ENCODE measurements at places on chromosomes 16 and 17.

DNA sequence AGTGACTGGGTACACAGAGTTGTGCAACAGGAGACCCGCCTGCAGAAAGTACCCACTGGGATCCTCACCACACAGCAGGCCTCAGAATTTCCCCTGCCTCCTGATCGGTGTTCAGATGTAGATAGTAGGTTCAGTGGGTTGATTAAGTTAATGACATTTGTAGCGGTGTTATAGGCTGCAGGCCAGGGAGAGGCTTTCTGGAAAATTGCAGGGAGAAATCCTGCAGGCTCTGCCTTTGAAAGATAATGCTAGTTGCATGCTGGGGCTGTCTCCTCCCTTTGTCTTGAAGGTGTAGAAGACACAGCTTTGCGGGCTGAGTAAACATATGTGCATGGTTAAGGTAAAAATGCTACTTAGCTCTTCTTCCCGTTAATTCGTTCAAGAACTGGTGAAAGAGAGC, 406.3 kb upstream of the RBFOX1 start:
- no peak overlapping the region for H3K4me3 ChIP-seq
- no peak for DNase-seq
- no peaks in the 10 kb centered on the region for H3K27me3 ChIP-seq

GRCh38 chr16:88785106-88785924, at the start of gene PIEZO1:
TSS of gene PIEZO1 (minus strand) at chr16:88785220. CDS start at chr16:88784964, 256 bp downstream.
- no peaks in the 10 kb centered on the region for H3K36me3 ChIP-seq
- peaks cover 47% of the 10 kb centered on the region for H3K4me1 ChIP-seq
- peak within 1 kb of the TSS; percentile 84 for H3K4me3 ChIP-seq

DNA sequence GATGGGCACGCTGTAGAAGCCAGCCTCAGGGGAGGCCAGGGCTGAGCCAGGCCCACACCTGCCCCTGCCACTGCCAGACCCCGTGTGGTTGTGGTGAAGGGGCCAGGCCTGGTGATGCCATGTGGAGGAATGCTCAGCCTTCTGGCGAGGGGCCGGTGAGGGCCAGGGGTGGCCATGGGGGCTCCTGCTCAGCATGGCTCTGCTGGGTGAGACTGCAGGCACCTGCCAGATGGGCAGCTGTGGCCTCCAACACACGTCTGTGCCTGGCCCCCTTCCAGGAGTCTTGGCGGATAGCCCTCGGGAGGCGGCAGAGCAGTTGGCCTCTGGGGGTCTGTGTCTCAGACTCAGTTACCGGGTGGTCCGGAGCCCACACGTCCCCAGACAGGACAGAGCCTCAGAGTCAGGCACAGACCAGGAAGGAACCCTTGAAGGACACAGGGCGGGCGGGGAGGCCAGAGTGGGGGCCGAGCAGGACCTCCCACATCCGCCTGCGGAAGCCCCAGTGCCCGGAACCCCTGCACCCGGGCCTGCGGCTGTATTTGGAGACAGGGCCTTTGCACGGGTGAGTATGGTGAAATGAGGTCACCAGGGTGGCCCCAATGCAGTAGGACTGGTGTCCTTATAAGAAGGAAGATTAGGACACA, 22.5 kb upstream of the CHMP6 start:
- peaks cover 5% of the 10 kb centered on the region for H3K36me3 ChIP-seq
- no peak overlapping the region for H3K4me3 ChIP-seq
- no peak overlapping the region for H3K27ac ChIP-seq
- H3K27me3 ChIP-seq = peaks cover 3% of the 10 kb centered on the region

- peak overlapping the region; percentile 89 for H3K27ac ChIP-seq
- H3K27me3 ChIP-seq = no peaks in the 10 kb centered on the region
- peaks cover 60% of the 10 kb centered on the region for H3K4me1 ChIP-seq
Observed at GRCh38 chr16:66563574-66564334, 2.5 kb upstream of the CMTM1 start.

- H3K27me3 ChIP-seq = no peaks in the 10 kb centered on the region
- no peaks in the 10 kb centered on the region for H3K4me1 ChIP-seq
- peak overlapping the region; percentile 69 for H3K27ac ChIP-seq
- H3K4me3 ChIP-seq = no peak overlapping the region
Observed at GRCh38 chr17:76040376-76040775, 13.3 kb upstream of the EVPL start.

DNA sequence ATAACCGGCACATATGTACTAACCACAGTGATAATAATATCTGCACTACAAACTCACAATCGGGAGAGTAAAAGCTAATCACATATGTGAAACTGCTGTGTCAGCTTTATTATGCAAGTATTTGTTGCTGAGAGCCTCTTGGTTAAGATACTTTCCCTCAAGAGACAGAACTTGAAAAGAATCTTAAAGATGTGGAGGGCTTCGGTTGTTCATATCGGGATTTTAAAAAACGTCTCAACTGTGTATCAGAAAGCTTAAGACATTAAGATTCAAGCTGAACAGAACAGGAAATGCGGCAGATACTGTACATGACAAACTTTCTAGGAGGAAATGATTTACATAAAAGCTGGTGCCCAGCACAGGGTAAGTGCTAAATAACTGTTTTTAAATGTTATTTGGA, 27.5 kb upstream of the HLF start:
- H3K36me3 ChIP-seq = no peaks in the 10 kb centered on the region
- H3K27ac ChIP-seq = peak overlapping the region; percentile 90
- H3K4me3 ChIP-seq = peak overlapping the region; percentile 95
- DNase-seq = peak; percentile 6

- H3K27me3 ChIP-seq = peaks cover 6% of the 10 kb centered on the region
- no peaks in the 10 kb centered on the region for H3K36me3 ChIP-seq
- H3K4me3 ChIP-seq = no peak overlapping the region
- no peak for DNase-seq
- no peak overlapping the region for H3K27ac ChIP-seq
Observed at GRCh38 chr16:66326991-66327513, 39.4 kb upstream of the CDH5 start.

- H3K27me3 ChIP-seq = no peaks in the 10 kb centered on the region
- H3K36me3 ChIP-seq = peaks cover 22% of the 10 kb centered on the region
- peaks cover 6% of the 10 kb centered on the region for H3K4me1 ChIP-seq
- no peak overlapping the region for H3K4me3 ChIP-seq
- no peak for DNase-seq
- no peak overlapping the region for H3K27ac ChIP-seq
Observed at GRCh38 chr16:48350736-48351135, 34.5 kb downstream of the SIAH1 start.

- peak overlapping the region; percentile 29 for H3K27ac ChIP-seq
- H3K27me3 ChIP-seq = peaks cover 24% of the 10 kb centered on the region
- H3K36me3 ChIP-seq = no peaks in the 10 kb centered on the region
- H3K4me1 ChIP-seq = peaks cover 70% of the 10 kb centered on the region
- peak; percentile 68 for DNase-seq
- H3K4me3 ChIP-seq = peak overlapping the region; percentile 94
Observed at GRCh38 chr17:42677921-42678781, 1.4 kb upstream of the PLEKHH3 start.

DNA sequence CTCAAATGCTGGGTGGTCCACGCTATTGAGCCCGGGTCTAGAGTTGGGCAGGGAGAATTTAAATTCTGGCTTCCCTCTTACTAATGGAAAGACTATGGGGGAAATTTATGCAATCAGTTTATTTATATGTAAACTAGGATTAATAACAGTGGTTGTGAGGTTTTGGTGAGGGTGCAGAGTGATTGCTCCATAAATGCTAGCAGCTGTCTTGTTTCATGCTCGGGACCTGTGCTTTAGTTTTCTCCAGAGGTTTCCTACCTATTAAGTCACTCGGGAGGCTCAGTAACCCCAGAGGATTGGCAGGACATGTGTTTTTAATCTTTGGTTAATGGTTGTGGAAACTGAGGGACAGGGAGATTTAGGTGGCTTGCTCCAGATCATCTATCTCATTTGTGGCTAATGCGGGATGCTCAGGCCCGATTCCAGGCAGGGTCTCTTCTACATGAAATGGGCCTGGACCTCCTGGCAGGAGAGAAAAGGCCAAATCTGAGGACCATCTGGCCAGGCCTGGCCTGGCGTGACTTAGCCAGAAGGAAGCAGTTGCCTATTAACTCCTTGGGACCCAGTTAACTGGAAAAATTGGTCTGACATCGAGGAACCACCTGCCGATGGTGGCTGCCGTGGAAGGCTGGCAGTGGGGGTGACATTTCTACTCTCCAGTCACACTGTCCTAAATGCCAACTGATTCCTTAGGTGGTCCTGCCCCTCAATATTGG, 2.1 kb downstream of the PRCD start:
- H3K36me3 ChIP-seq = no peaks in the 10 kb centered on the region
- H3K4me1 ChIP-seq = peaks cover 24% of the 10 kb centered on the region
- H3K4me3 ChIP-seq = no peak overlapping the region
- no peak for DNase-seq
- no peak overlapping the region for H3K27ac ChIP-seq
- peaks cover 8% of the 10 kb centered on the region for H3K27me3 ChIP-seq

GRCh38 chr16:13936596-13937081, 16.7 kb downstream of the ERCC4 start:
- no peak overlapping the region for H3K4me3 ChIP-seq
- no peaks in the 10 kb centered on the region for H3K27me3 ChIP-seq
- peaks cover 7% of the 10 kb centered on the region for H3K4me1 ChIP-seq
- DNase-seq = no peak
- H3K27ac ChIP-seq = no peak overlapping the region

DNA sequence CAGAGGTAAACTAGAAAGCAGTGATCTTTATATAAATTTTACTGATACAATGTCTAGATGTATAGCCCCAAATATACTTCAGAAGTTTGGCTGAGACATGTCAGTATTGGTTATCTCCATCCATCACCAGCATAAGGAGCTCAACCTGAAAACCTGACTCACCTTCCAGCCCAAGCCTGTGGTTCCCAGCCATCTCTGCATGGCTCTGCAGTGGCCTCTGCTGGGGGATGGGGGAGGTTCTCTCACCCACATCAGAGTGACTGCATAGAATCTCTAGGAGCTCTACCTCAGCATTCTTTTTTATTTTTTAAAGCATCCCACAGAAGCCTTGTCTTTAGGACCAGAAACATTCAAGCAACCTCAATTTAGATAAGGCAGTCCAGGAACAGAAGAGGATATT, 27.3 kb downstream of the USP7 start:
- peaks cover 10% of the 10 kb centered on the region for H3K27me3 ChIP-seq
- H3K4me3 ChIP-seq = peak overlapping the region; percentile 57
- H3K36me3 ChIP-seq = no peaks in the 10 kb centered on the region
- no peak overlapping the region for H3K27ac ChIP-seq
